ENCODE measurements at places on chromosomes 6 and 20.

GRCh38 chr6:10248378-10248843 lies 166.5 kb downstream of the TFAP2A start:
- DNase-seq = no peak

- DNase-seq = no peak
Observed at GRCh38 chr6:35859367-35859766, 54.2 kb downstream of the LHFPL5 start.

DNA sequence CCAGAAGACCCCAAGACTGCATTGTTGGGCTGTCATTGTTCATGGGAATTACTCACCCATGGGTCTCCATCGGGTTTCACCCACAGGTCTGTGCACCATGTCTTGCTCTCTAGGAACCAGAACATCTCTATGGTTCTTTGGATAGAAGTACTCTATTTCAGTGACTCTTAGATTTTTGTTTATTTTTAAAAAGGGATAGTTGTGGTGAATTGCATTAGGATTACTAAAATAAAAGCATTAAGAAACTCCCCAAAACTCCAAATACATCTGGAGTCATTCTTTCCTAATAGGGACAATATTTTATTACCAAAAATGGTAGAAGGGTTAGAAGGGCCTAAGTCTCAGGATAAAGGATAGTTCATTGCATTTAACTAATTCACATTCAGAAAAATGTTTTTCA lies 166.9 kb upstream of the TNFAIP3 start:
- no peak for DNase-seq

DNA sequence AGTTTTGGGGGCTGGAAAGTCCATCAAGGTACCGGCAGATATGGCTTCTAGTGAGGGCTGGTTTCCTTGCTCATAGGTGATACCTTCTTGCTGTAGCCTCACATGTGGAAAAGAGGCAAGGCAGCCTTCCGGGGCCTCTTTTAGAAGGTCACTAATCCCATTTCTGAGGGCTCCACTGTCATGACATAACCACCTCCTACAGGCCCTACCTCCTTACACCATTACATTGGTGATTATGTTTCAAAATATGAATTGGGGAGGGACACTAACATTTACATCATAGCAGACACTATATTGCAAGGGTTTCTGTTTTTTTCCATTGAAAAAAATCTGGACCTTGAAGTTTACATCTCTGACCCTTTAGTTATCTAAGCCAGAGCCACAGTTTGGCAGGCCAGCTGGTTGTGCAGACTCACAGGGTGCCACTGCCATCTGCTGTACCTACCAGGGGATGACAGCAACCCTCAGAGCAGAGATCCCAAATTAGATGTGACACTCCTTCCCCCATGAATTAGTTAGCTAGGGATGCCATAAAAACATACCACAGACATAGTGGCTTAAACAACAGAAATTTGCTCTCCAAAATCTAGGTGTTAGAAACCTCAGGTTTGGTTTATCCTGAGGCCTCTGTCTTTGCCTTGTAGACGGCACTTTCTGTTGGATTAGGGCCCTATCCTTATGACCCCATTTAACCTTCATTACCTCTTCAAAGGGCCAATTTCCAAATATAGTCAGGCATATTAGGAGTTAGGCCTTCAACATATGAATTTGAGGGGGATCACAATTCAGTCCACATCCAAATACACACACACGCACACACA lies 166.4 kb upstream of the RNF217 start:
- DNase-seq = no peak

GRCh38 chr6:79425589-79426311 lies 111.5 kb downstream of the LCA5 start:
- DNase-seq = no peak

GRCh38 chr6:11320914-11321597 lies 88.6 kb upstream of the NEDD9 start:
- DNase-seq = no peak

DNA sequence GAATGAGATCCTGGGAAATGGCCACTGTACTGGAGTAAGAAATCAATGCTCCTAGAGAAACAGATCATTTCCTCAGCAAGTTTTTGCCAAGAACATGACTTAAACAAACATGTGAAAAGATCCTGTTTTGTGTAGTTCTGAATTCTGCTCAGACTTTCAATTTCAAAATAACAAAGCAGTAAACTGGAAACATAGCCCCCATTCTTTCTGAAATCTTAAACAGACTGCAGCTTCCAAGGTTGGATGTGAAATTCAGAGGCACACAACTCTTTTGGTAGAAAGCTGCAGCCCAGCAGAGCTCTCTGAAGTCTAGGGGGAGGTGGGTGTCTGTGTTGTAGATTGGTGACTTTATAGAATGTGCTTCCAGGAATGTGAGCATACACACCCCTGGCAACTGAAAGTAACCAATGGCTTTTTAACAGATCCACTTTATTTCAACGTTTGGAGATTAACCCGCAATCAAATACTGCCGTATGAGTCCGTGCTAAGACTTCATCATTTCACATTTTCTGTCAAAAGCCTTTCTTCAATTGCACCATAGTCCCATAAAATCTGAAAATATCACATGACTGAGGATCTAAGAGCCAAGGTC lies 86.4 kb downstream of the ATXN1 start:
- DNase-seq = no peak

DNA sequence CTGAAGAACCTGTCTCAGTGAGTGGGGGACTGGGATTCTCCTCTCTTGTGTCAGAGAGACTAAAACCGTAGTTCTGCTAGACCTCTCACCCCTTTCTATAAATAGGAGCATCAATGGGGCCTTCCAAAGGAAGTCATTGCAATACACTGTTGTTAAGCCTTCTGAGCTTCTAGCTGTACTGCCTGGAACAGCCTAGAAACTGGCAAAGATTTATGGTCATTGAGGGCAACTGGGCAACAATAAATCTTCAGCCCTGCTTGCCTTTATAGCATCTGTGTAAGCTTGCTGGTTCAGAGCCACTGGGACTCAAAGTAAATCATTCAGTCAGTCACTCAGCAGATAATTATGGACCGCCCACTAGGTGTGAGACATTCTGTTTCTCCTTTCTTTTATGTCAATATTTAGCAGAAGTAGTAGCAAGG lies 53.2 kb downstream of the PPP1R14C start:
- no peak for DNase-seq

GRCh38 chr6:125102891-125103290 lies 50.7 kb upstream of the TPD52L1 start:
- DNase-seq = no peak

DNA sequence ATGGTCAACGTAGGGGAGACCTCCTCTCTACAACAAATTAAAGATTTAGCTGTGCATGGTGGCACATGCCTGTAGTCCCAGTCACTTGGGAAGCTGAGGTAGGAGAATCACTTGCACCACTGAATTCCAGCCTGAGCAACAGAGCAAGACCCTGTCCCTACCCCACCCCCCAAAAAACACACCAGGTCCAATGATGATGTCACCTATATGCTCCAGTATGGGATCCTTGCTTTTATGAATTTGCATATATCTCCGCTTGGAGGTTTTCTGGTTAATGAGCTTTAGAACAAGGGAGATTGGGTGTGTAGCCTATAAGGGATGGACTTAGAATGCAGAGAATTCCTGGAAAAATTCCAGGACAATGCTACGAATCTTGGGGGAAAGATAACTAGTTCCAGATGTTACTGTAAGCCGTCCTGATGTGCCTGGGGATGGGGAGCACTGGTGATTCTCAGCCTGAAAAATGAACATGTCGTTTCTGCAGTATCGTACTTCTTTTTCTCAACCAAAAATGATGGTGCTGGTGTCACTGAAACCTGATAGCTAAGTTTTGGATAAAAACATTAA lies 61.1 kb downstream of the ZBTB2 start:
- DNase-seq = no peak
